WTC11 (cell line): ENCODE measurements at places on chromosomes 1 and 21.

- DNase-seq: no peak
Measured at GRCh38 chr1:42319871-42320484, 15.1 kb downstream of the FOXJ3 start.

DNA sequence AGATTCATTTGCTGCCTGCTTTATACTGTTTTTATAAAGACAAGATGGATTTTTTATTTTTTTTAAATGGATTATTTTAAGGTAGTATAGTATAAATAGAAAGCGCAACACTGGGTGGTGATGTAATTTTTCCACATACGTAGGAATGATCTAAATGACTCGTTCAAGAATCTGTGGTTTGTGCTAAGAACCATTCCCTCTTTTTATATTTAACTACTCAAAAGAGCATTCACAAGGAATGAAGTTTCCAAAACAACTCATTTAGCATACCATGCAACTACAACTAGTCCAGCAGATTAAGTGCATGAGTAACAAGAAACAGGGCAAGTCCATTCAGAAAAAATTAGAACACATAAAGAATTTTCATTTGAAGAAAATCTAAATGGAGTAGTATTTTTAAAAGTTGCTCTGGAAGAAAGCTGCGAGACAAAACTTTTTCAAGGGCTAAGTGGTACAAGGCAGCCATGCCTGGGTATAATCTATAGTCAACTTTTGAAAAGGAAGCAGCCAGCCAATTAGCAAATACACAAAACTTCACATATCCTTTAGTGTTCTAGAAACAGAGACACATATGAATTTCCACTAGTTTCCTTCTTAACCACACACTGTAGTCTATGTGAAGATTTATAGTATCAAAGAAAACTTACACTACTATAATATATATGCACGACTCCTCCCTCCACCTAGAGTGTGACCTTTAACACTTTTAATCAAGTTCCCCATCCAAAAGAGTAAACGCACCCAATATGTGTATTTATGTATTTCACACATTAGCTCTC is 23.4 kb downstream of the GTF2B start:
- no peak for DNase-seq

DNA sequence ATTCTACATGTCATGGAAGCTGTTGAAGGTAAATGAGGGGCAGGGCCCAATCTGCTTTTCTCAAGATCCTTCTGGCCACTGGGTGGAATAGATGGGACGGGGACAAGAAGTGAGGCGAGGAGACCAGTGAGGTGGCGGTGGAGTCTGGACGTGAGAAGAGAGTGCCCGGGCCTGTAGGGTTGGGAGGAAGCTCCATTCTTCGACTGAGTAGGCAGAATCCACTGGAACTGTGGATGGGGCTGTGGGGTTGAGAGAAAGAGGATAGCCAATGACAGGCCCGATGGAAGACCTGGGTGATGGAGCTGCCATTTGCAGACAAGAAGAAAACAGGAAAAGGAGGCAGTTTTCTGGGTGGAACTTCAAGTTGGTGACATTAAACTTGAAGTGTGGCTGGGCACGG is 10.3 kb downstream of the SLC1A7 start:
- DNase-seq: no peak

DNA sequence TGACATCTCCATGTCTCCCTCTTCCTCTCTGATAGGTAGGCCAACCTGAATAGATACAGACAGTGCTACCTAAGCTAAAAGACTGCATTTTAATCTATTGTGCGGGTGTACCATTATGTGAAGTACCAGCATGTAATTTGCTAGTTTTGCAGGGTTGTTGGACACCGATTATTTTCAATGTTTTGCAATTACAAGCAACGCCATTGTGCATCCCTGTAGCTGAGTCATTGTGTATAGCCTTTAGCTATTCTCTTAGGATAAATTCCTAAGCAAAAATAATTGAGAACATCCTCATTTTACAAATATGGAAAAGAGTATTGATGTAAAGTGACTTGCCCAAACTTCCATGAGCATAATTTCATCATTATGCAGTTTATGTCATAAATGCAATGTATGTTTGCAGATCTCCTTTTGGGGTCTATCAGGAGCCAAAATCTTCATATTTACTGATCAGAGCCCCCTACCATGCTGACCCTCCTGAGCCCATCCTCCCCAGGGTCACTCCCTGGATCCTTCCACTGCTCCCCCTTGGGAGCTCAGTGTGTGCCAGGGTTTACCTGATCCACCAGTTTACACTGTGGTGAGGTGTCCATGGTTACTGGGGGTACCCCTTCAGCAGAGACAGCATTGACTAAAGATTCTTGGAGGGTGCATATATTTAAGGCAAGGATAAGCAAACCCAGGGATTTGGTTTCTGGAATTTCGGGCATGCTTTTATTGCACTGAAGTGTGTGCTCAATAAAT is 80.6 kb downstream of the CCDC185 start:
- DNase-seq: no peak

GRCh38 chr1:93681101-93681988 is at the start of gene BCAR3:
Gene BCAR3 (minus strand): TSS chr1:93681837. CDS start chr1:93674930, 6,907 bp downstream.
- DNase-seq: peak; percentile 84

- DNase-seq: no peak
Measured at GRCh38 chr1:105260001-105260400, 1510.3 kb downstream of the AMY1C start.

GRCh38 chr1:54678776-54679643 is 36.7 kb upstream of the TTC4 start:
- DNase-seq: no peak

DNA sequence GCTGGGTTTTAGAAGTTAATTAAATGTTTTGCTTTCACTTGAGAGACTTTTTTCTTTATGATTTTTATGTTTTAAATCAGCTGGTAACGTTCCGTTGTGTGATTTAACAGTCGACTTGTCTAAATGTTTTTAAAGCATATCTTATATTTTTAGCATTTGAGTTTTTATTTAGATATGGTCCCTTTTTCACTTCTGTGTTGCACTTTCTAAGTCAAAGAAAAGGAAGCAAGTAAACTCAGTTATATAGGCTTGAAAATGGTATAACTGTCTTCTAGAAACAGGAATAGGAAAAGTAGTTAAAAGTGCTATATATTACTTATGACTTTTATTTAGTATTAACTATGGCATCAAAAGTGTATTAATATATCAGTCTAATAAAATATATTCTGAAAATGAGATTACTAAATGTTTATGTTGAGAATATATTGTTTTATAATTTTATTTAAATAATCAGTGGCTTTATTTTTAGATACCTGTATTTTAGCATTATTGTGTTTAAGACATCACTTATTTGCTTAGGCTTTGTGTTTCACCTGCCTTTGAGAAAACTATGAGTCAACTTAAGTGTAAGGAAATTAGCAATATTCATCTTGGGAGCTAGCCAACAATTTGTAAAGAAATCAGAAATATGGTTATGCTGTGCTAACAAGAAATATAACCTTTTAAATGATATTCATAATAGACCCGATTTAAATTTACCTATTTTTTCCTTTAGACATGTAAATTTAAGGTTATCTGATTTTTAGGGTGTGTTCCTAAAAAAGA is 60.5 kb downstream of the RABGAP1L start:
- no peak for DNase-seq

DNA sequence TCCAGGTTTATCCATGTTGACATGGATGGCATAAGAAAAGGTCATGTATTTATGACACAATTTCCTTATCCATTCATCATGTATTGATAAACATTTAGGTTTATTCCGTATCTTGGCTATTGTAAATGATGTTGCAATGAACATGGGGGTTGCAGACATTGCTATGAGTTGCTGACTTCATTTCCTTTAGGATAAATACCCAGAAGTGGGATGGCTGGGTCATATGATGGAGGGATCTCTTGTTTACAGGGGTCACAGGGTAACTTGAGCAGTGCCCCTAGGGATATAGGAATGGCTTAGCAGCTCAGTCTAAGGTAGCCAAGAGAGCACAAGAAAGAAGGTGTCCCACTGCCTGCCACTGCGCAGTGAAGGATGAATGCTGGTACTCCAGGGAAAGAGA is 229.6 kb upstream of the COA6 start:
- no peak for DNase-seq

DNA sequence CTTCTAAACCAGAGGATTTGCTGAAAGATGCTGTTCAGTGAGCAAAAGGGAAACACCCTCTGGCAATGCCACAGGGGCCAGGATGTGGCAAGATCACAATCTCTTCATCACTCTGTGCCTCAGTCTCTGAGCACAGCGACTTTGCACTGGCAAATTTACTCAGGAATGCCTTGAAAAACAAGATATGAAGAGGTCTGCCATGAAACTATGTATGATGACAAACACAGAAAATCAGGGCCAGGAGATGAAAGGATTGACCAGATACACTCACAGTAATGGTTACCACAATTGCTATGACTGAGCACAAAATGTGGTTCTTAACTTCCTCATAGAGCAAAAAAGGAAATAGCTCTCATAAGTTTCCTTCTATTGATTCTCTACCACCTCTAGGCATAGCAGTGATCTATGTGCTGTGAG is 5.8 kb downstream of the TTC13 start:
- DNase-seq: no peak

GRCh38 chr1:205748403-205749233 is 1.4 kb downstream of the NUCKS1 start:
- DNase-seq: no peak

DNA sequence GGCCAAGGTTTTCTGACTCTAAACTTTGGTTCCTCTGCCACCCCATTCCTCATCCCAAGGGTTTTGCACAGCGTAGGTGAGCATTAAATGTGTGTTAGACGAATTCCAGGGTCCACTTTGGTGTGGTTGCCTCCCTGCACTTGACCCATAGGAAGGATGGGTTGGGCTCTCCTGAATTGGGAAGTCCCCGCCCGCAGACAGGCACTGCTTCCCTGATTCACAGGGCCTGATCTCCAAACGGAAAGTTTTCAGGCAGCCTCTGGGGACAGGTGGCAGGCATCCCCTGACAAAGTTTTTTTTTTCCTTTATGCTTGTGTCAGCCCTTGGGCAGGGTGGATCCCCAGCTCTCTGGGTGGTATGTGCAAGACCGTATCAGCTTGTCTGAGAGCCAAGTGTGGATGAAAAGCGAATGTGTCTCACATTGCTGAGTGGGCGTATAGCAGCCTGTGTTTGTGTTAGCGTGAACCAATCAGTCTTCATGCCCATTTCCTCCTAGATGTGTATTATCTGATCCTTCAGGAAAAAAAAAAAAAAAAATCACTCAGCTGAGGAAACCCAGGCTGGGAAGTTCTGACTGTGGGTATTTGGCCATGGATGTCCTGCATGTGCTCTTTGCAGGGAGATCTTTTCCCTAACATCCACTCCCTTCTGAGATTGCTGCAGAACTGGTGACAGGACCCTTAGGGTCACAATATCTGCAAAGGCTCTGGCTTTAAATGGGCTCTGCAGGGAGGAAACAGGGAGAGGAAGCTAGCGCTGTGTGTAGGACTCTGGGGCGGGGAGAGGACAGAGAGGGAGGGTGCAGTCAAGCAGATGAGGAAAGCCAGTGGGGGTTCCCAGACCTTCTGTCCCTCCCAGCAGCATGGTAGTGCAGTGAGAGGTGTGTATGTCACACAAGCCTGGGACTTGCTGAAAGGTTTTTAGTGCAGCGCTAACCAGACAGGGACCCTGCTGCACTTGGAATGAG is 42.2 kb upstream of the TRABD2B start:
- no peak for DNase-seq

DNA sequence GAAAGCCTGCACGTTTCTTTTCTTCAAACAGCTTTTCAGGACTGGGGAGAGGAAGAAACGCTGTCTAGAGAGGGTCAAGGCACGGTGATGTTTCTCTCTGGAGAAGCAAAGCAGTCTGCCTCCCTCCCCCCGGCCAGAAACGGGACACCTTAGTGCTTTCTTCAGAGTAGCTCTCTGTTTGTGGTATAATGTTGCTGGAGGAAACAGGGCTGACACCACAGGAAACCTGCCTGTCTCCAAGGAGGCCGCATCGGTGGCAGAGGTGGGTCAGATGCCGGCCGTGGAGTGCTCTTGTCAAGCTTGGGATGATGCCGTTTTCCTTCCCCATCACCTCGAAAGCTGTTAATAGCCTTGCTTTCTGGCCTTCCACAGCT is 139.4 kb downstream of the DHRS3 start:
- no peak for DNase-seq

GRCh38 chr1:160096274-160097116 is 1.9 kb downstream of the IGSF8 start:
- DNase-seq: no peak

DNA sequence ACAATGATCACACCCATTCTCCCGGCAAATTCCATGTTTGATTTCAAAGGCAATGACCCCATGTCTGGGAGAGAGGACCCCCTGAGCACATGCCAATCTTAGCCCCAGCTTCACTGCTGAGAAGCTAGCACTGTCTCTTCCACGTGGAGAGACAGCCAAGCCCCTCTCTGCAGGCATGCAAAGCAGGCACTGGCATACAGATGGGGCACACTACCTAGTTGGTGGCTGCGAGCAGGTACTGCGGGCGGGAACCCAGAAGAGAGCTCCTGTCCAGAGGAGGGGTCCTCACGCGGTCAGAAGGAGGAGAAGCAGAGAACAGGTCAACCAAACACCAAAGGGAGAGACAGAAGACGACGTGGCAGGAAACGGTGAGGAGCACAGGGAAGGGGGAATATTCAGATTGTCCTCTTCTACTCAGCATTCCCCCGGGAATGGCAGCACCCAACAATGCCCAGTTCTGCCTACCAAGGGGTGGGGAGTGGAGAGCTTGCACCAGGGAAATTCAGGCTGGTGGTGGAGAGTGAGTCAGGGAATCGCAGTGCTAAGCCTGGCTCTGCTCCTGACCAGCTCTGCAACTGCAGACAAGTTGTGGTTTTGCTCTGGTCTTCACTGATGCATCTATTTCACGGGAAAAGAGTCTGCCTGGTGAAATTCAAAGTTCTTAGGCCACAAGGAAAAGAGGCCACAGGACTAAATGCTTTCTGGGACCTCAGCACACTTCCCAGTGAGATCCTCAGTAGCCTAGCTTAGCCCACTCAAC is 48.1 kb upstream of the GOLT1A start:
- DNase-seq: no peak

GRCh38 chr1:21537932-21538630 is 28.9 kb downstream of the ALPL start:
- no peak for DNase-seq

GRCh38 chr1:153626904-153627714 is at the start of gene S100A13:
Gene S100A13 (minus strand): TSS chr1:153627505. CDS start chr1:153626472, 1,033 bp downstream.
- DNase-seq: peak; percentile 95

- DNase-seq: peak; percentile 97
Measured at GRCh38 chr1:9129266-9130041, 552 bp upstream of the GPR157 start.

GRCh38 chr1:203557390-203557789 is 63.4 kb downstream of the OPTC start:
- DNase-seq: no peak

DNA sequence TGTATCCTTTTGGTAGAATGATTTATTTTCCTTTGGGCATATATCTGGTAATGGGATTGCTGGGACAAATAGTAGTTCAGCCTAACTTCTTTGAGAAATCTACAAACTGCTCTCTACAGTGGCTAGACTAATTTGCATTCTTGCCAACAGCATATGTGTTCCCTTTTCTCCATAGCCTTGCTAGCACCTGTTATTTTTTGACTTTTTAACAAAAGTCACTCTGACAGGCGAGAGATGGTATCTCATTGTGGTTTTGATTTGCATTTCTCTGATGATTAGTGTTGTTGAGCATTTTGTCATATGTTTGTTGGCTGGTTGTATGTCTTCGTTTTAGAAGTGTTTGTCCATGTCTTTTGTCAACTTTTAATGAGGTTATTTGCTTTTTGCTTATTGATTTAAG is 99.8 kb downstream of the UCK2 start:
- no peak for DNase-seq
